AG20443 (cell line): ENCODE measurements at places on chromosomes 7 and 10.

DNA sequence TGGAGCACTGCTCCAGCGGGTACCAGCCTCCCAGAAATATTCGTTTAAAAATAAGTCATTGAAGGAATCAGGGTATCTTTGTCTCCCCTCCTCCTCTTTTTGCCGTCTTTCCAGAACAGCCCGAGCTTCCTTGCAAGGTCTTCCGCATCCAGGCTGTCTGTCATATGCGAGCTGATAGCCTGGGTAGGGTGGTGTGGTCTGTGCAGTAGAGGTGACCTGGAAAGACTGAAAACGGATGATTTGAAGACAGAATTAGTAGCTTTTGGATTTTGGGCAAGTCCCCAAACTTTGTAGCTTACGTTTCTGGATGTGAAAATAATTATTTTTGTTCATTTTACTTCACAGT is 480 bp downstream of the VPS50 start:
- no peak for DNase-seq

- DNase-seq, result no peak
These were observed 83.3 kb upstream of the KLF6 start for GRCh38 chr10:3868271-3868664.

DNA sequence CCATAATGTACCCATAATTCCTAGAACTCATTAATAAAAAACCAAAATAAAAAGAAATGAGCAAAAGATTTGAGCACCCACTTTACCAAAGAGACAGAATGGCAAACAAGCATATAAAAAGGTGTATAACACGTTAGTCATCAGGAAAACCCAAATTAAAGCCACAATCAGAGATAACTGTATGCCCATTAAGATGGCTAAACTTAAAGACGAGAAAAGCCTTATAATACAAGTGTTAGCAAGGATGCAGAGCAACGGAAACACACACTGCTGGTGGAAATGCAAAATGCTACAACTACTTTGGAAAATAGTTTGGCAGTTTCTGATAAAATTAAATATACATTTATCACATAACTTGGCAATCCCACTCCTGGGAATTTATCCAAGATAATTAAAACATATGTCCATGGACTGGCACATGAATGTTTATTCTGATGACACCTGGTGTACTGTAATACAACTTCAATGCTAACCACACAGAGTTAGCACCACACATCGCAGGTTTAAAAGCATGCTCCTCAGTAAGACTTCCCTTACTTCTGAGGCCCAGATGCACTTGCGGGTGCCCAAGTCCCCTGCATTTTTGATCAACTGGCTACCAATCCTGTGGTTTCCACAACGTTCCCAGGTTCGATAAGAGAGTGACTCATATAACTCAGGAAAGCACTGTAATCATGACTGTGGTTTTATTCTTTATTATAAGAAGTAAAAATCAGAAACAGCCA is 158.6 kb downstream of the SNX13 start:
- no peak for DNase-seq

DNA sequence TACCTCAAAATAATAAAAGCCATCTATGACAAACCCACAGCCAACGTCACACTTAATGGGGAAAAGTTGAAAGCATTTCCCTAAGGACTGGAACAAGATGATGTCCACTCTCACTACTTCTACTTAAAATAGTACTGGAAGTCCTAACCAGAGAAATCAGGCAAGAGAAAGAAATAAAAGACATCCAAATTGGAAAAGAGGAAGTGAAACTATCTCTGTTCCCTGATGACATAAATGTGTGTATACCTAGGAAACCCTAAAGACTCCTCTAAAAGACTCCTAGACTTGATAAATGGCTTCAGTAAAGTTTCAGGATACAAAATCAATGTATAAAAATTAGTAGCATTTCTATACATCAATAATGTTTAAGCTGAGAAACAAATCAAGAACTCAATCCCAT is 314.1 kb downstream of the WDR37 start:
- no peak for DNase-seq

DNA sequence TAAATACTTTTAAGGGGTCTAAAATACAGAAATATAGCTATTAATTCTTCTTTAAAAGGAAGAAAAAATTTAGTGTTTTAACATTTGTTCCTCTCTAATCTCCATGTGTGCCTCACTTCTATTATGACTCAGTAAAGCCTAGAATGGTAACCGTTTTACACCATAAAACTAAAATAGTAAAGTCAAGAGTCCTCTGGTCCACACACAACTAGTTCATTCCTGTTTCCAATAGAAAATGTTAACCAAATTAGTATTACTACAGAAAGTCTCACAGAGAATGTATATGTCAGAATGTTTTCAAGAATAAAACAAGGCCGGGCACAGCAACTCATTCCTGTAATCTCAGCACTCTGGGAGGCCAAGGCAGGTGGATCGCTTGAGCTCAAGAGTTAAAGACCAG is 55.8 kb downstream of the CNOT4 start:
- DNase-seq, result no peak

DNA sequence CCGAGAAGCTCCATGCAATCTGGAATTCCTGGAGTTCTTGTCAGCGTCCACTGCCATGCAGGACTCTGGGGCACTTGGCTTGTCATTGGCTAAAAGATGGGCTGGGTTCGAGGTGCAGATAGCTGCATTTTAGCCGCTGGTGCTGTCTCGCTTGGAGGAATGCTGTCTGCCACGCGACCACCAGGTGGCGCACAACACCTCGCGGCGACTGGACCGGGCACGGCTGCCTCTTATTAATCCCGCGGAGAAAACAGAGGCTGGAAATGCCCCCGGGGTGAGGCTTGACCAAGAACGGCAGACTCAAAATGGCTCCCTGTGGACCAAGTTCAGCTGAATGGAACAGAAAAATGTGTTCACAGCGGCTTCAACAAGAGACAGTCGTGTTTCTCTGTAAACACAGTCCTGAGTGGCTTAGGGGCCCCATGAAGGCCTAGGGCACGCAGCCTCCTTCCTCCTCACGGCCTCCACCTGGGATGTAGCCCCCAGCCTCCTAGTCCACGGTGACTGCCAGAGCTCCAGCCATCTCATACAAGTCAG is 46.2 kb downstream of the AOC1 start:
- peak; percentile 90 for DNase-seq

GRCh38 chr10:46236941-46237681 is 49.7 kb upstream of the ANTXRL start:
- peak; percentile 3 for DNase-seq

DNA sequence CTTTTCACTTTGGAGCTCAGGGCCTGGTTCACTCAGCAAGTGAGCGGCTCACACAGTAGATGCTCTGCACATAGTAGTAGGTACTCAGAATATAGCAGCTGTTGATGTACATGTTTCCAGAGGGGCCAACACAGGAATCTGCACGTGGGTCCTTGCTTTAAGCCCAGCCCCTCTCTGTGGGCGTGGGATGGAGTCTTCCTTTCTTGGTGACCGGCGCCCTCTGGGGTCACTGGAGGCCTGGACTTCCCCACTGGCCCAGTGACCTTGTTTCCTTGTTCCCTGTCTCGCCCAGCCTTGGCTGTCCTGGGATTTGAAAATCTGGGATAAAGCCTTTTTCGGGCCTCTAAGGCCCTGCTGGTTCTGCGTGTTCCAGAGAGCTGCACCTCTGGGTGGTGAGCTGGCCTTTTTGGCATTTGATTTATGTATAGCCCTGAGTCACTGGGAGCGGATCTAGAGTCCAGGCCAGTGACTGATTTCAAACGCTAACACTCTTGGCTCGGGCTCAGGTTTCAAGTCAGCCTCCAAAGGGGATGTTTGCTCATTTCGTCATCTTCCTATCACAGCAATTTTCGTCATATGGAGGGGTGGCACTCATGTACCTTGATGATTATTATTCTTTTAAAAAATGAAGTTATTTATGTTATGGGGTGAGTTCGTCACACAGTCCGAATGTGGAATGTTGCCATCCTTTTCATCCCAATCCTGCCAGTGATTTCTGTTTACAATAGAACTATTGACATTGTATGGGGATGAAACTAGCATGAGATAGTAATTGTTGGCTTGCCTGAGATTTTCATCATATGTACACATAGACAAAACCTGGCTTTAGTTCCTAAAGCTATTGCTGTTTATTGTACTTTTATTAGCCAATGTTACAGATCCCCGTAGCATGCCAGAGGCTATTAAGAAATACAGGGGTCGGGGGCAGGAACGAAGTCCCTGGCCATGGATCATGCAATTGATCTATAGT is 65.5 kb downstream of the CUX1 start:
- peak; percentile 94 for DNase-seq

GRCh38 chr7:120021085-120021484 is 251.9 kb upstream of the KCND2 start:
- no peak for DNase-seq

DNA sequence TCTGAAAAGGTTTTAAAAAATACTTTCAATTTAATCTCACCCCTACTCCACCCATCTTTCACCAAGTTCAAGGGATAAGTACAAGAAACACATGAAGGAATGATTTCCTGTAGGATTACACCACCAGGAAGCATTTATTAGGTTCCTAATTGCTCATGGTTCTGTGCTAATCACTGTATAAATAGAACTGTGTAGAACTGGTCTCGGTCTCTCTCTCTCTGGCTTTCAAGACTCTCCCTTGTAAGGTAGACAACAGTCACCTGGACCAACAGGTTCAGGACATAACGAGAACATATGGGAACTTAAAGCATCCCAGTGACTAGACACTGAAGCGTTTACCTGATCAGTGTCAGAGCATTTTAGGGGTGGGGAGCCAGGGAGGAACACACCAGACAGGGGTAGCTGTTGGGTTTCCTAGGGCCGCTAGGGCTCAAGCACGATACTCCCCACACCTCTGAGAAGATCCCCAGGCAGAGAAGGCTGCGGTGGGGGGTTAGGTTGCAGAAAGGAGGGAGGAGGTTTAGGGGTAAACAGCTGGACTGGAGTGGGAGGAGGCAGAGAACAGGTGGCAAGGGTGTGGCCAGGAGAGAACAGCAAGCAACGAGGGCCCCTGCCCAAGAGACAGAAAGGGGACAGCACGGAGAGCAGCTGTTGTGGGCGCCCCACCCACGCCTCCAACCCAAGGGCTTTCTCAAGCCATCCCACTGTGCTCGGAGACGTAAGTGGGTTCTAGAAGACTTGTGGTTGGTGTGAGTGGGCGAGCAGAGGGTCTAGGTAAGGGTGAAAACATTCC is 52.5 kb upstream of the USP6NL start:
- DNase-seq, result no peak

DNA sequence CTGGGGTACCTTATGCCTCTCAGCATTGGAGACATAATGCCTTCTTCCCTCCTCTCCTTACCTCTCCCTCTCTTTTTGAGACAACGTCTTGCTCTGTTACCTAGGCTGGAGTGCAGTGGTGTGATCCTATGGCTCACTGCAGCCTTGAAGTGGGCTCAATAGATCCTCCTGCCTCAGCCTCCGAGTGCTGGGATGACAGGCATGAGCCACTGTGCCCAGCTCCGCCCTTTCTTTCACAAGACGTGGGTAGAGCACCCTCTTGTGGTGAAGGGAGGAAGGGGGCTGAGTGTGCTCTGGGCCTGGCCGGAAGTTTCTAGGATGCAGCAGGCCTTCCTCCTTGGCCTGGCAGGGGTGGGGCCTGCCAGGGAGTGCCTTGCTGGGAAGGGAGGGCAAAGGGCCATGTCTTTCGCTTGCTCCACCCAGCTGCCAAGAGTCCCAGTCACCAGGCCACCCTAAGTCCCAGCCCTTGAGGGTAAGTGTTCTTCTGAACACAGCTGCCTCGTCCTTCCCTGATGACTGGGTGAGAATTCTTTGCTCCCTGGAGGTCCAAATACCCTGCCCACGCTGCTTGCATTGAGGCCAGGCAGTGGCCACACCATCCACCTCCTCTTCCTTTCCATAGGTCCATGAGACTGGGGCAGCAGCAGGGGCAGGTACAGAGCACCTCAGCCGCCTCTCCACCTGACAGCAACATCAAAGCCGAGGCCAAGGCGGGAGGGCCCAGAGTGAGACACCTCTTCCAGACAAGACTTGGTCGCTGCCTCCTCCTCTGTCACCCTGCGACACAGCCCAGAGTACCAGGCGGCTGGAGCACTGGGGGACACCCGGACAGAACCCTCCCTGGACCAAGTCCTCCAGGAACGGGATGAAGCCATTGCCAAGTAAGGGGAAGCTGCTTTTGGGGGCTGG is 3.7 kb downstream of the ABHD11 start:
- DNase-seq, result peak; percentile 83

DNA sequence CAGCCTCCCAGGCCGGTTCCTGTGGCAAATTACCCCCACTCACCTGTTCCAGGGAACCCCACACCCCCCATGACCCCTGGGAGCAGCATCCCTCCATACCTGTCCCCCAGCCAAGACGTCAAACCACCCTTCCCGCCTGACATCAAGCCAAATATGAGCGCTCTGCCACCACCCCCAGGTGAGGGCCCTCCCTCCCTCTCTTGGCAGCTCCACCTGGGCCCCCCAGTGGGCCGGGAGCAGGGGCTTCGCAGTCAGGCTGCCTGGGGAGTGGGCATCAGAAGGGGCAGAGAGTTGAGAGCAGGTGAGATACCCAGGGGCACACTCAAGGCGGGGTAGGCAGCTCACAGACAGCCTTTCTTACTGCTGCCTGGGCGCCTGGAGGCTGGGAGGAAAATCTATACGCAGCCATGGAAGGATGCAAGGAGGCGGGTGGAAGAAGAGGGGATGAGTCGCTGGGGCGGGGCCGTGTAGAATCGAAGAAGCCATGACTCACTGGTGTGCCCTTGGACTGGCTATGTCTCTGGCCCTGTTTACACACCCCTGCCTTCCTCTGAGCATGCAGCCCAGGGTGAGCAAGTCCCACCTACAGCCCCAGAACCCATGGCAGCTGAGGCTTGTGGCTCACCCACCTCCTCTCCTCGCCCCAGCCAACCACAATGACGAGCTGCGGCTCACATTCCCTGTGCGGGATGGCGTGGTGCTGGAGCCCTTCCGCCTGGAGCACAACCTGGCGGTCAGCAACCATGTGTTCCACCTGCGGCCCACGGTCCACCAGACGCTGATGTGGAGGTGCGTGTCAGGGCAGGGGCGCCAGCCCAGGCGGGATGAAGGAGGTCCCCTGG is 48.6 kb upstream of the PPIF start:
- peak; percentile 96 for DNase-seq

GRCh38 chr7:77327067-77327931 is 88.8 kb downstream of the GSAP start:
- peak; percentile 61 for DNase-seq

DNA sequence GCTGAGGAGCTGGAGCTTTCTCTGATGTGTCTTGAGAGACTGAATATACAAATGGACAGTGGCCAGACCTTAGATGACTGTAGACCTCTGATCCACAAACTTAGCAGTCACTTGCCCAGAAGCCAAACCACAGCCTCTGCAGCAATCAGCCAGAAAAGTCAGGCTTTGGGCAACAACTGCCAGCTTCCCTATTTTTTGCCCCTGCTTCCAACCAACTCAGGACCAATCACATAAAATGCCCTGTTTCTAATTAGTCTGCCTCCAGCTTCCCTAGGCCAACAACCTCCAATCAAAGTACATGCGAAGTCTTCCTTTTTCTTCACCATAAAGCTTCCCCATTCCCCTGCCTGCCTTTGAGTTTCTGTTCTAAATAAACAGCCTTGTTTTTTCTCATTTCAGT is 37.8 kb upstream of the CACUL1 start:
- DNase-seq, result peak; percentile 68

DNA sequence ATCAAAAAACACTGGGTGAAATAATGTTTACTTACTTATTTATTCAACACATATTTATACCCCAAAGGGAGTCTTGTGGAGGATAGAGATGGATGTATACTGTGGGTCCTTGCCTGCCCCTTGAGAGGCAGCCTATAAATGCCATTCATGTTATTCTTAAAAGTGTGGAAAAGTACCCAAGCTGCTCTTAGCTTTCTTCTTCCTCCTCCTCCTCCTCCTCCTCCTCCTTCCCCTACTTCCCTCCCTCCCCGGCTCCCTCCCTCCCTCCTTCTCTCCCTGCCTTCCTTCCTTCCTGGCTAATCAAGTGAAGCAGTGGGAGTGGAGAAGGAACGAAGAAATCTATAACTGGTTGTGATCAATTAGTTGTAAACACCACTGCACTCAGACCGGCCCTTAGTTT is 21.2 kb upstream of the IGF2BP3 start:
- DNase-seq, result no peak

- no peak for DNase-seq
These were observed 5.6 kb downstream of the NFE2L3 start for GRCh38 chr7:26157520-26158105.
